ENCODE measurements at places on chromosomes 3 and 15.

DNA sequence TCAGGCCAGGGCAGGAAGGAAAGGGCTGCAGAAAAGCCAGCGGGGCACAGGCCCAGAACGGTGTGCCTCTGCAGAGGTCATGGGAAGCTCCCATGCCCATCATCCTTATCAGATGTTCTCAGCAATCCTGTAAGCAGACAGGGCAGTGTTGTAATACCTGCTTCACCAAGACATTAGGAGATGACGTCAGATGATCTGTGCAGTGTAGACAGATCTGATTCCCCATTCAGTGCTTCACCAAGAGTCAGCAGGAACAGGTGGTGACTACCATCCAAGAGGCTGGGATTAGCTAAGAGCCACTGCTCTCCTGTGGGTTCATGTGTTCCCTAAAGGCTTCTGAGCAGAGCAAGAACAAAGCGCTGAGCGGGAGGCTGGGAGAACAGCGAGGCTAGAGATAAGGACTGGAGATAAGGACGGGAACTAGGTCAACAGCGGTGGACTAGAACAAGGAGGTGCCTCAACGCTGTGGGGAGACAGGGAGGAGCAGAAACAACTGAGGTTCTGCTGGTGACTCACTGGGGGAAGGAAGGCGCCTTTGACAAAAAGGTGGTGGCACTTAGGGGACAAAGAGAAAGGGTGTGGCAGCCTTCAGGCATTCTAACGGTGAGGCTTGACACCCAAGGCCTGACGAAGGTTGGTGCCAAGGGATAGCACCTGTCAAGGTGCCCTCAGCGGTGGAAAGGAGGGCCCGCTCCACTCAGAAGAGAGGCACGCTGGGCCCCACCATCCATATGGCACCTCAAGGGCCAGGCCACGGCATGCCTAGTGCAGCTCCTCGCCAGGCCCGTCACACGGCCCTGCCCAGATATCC, 28.4 kb downstream of the CCDC12 start:
- DNase-seq, result peak; percentile 47

DNA sequence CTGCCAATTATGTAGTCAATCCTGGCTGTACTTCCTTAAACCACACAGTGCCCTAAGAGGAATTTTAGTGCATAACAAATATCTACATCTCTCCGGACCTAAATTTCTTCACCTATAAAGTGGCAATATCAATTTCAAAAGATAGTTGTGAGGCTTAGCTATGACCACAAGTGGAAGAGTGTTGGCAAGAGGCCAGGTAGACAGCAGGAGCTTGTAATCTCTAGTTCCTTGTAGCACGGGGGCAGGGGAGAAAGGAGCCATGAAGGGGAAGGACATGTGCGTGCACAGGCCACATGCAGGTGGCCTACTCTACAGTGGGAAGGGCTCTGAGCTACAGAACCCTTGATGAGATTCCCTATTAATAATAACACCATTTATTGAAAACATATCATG, 269.7 kb downstream of the ABHD5 start:
- DNase-seq, result no peak

DNA sequence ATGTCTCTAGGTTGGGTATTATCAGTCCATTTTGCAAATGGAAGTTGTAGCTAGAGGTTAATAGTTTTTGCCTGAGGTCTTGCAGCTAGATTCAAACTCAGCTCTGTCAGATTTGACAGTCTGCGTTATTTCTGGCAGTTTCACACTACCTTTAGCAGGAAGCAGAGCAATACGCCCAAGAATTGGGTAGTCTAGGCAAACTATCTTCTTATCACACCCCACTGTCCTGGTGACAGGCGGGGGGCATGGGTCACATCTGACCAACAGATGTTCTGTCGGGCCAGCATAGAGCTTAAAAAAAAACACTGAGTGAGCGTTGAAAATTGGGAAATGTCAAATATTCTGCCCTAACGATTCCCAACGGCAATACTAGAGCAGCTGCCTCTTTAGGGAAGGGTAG, 5.7 kb downstream of the GPR160 start:
- DNase-seq, result no peak

DNA sequence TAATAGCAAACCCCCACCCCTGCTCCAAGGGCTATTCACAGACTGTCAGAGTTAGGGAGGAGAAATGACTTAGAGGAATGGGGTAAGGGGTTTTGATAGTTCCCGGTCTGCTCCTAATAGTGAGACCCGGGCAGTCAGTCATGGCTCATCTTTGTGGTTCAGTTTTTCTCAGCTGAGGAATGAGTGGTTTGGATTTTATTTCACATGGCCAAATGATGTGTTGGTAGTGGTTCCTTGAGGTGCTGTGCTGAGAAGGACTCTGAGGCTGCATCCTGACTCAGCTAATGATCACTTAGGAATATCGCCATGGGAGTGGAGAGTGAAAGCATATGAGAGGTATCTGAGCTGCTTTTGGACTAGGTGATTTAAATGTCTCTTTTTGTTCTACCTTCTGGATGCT, 80.2 kb downstream of the LPP start:
- no peak for DNase-seq

DNA sequence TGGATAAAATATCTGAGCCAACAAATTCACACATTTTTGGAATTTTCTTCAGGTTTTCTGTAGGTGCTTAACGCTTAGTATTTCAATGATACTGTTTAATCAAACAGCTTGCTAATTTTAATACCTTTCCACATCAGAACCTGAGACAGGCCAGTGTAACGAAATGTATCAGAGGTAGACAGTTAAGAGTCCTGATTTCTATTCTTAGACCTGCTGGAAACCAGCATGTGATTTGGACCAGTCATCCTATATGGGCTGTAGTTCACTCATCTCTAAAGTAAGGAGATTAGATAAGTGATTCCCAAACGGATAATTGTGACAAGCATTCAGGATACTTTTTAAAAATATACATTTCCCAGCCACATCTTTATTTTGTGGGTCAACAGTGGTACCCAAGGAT, 18.4 kb downstream of the ARL6IP5 start:
- no peak for DNase-seq

DNA sequence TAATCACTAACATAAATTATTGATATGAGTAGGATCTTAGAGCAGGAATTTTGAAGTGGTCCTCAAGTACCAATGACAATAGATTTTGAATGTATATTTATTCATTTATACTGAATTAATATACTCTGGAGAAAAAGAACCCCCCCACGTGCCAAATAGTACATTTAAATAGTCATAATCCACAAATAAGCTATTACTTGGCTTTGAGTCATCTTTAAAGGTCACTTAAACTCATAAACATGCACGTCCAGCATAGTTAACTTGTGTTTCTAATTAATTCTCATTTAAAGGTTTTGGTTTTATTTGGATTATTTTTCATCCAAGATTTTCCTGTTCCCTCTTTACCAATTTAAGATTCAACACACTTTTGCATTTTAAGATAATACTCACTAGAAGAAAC, 35.1 kb downstream of the FGF7 start:
- DNase-seq, result no peak

GRCh38 chr3:21543380-21544075, 207.5 kb downstream of the ZNF385D start:
- no peak for DNase-seq

DNA sequence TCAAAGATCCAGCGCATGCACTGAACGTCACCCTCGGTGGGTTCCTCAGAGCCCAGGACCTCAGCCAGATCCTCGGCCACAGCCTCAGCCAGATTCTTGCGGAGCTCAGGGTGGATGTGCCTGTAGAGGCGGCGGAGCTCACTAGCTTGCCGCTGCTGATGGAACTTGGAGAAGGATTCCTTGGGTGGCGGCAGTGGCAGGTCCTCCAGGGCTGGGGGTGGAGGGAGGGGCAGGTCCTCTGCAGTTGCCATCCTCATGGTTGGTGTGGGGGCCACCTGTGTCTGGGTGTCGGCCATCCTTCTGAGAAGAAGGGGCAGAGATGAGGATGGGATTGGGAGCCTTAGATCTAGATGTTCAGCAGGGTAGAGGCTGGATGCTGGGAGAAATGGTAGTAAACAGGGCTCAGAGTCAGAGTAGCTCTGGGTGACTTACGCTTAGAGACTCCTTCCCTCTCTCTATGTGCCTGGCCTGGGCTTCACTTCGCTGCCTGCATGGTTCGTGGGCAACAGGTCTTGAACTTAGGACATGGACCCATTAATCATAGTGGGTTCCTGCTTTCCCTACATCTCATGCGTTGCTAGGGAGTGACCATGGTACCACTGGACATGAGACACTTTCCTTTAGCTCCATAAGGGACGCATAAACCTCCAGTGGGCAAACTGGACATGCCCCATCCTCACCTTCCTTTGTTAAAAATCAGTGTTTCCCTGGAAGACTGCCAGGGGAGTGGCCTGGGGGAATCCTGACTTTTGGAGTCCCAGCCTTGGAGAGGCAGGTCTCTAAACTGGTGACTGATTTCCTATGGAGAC, 3.0 kb downstream of the XIRP1 start:
- no peak for DNase-seq

- no peak for DNase-seq
Observed at GRCh38 chr3:54939557-54940300, 11.9 kb upstream of the LRTM1 start.

DNA sequence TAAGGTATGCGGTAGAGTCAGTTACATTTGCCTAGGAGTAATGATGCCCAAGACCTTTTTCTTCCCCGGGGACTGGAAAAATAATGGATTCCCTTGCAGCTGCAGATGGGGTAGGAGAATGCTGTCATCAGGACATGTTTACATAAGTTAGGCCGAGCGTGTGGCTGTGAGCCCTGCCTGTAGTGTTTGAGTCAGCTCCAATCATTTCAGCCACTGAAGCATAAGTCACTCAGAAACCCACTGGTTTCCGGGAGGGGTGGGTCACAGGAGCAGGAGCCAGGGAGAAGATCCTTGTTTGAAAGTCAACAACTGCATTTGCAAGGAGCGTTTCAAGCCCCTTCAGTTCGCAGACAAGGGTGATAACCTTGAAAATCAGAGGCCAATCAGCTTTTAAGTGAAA, 562.3 kb downstream of the MCTP2 start:
- no peak for DNase-seq

- no peak for DNase-seq
Observed at GRCh38 chr3:108513961-108514360, 3.6 kb upstream of the MYH15 start.

- no peak for DNase-seq
Observed at GRCh38 chr3:42498034-42498433, 4.4 kb upstream of the VIPR1 start.

GRCh38 chr15:101306341-101307047, 11.4 kb upstream of the SNRPA1 start:
- DNase-seq, result no peak

DNA sequence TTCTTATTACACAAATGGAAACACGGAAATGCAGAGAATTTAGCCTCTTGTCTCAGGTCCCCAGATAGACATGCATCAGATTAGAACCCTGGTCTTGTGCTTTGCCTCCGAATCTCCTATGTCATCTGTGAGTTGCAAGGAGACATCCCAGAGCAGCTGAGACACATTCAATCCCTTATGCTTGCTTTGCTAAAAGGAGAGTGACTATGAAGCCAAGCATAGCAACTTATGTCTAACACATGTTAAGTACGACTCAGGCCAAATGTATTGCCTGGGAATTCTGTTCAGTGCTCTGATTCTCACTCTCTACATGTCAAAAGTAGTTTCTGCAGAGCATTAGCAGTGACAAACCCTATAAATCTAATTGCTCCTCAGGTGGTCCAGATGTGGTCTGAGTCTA, 30.6 kb upstream of the LRRC3B start:
- DNase-seq, result no peak

DNA sequence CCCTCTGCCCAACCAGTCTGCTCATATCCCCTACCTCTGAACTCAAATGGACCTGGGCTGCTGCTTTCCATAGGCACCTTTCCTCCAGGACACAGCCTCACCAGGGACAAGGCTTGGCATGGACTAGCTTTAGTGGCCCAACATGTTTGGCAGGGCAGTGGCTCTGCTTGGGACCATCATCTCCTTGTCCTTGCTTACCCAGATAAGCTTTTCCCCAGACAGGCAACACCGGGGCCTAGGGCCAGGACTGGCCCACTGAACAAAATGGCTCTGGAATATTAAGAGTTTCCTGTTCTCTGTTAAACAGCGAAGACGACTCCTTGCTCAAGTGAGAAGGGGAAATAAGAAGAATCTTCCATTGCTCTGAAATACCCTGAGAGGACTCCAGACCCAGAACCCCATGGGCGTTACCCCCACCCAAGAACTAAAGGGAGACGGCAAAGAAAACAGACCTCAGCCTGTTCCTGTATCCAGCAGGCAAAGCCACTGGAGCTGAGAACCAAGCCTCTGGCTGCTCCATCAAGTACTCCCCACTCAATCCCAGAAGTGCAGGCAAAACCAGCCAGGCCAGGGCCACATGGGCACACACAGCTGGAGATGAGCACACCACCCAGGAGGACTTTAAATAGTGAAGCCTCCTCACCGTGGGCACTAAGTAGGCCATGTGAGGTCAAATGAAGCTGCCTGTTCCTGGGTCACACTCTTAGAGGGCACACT, 45.5 kb downstream of the CTNNB1 start:
- no peak for DNase-seq

- DNase-seq, result no peak
Observed at GRCh38 chr15:91890614-91891013, 37.1 kb downstream of the SLCO3A1 start.

DNA sequence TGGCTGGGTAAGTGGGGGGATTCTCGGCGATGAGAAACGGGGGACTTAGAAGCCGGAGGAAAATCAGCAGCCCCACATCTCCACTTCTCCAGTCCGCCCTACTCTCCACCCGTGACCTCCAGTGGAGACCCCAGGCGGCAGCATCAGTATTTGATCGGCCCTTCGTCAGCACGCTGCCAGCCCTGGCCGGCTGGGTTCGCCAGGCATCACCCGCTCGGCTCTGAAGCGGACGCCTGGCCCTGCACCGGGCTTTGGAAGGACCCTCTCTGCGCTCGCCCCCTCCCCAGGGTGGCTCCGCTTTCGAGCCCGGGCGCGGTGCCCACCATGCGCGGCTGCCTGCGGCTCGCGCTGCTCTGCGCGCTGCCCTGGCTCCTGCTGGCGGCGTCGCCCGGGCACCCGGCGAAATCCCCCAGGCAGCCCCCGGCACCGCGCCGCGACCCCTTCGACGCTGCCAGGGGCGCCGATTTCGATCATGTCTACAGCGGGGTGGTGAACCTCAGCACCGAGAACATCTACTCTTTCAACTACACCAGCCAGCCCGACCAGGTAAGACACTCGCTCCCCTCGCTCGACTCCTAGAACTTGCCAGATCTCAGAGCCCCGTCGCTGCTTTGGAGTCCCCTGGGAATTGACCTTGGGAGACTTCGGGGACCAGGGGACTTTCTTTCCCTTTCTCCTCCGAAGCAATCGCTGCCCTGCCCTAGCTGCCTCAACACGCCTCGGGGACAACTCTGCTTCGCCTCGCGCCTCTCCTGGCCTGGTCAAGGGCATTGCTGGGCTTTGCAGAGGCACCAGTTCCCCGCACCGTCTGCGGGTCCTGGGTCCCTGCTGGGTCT, 561 bp downstream of the SIDT1 start:
- DNase-seq, result peak; percentile 17

DNA sequence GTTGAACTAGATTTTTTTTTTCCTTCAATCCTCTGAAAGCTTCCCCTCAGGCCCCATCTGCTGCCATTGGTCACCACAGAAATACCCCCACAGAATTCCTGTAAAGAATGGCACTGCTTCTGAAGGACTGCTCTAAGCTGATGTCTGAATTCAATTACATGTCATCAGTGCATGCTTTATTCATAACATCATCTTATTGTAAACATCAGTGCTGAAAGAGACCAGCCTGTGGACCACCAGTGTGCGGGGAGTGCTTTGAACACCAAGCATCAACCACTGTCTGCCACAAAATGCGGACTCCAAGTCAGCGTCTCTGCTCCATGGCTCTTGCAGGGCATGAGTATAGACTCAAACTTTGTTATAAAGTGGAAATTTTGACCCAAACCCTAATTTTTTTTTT, 11.6 kb downstream of the PHLDB2 start:
- no peak for DNase-seq

- DNase-seq, result no peak
Observed at GRCh38 chr3:13385373-13385965, 34.7 kb downstream of the NUP210 start.
